ENCODE measurements at places on chromosomes 7 and 10.
A peak's percentile ranks its signal among the peaks of the same experiment; 100 is the strongest.

DNA sequence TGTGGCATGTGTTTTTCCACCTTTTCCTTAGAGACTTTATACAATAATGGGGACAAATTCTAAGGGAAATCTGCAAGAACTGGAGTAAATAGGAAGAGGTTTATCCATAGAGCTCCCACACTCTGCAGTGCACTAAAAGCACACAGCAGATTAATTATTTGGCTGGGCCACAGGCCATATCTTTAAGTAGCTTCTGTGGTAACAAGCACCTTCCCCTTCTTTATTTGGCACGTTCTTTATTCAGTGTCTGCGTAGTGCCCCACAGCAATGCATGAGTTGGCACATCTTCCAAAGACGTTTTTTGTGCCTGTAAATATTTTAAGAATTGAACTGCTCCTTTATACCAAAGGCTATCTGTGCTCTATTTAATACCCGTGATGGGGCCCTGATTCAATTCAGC is 104.9 kb upstream of the MBL2 start:
- DNase-seq = no peak

GRCh38 chr7:22051886-22052673 is 106.4 kb upstream of the CDCA7L start:
- DNase-seq = no peak

- no peak for DNase-seq
Measured at GRCh38 chr7:133763076-133763640, 364.0 kb upstream of the LRGUK start.

DNA sequence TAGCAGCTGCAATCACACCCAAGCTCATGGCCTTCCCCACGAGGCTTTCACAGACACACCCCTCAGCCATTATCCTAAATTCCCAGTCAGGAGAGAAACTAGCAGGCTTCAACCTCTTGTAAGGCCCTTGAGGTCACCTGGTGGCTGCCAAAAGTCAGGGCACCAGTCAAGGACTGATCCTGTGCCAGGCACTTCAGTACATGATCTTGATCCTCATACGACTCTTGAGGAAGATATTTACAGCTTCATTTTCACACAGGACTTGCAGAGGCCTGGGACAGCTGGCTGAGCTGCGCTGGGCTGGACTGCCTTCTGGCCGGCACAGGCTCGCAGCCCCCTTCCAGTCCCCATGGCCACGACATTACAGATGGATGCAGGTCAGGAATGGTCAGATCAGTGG is 8.8 kb downstream of the PDAP1 start:
- no peak for DNase-seq

- DNase-seq = no peak
Measured at GRCh38 chr7:66296557-66296956, 91.4 kb downstream of the TPST1 start.

- DNase-seq = no peak
Measured at GRCh38 chr10:110416776-110417711, 80.7 kb upstream of the DUSP5 start.

- peak; percentile 92 for DNase-seq
Measured at GRCh38 chr10:124461642-124462347, at the start of gene LHPP. LHPP (plus strand) TSS chr10:124461823; CDS start chr10:124461863, 40 bp downstream.

- no peak for DNase-seq
Measured at GRCh38 chr7:149690688-149691446, 82.5 kb downstream of the ZNF467 start.

DNA sequence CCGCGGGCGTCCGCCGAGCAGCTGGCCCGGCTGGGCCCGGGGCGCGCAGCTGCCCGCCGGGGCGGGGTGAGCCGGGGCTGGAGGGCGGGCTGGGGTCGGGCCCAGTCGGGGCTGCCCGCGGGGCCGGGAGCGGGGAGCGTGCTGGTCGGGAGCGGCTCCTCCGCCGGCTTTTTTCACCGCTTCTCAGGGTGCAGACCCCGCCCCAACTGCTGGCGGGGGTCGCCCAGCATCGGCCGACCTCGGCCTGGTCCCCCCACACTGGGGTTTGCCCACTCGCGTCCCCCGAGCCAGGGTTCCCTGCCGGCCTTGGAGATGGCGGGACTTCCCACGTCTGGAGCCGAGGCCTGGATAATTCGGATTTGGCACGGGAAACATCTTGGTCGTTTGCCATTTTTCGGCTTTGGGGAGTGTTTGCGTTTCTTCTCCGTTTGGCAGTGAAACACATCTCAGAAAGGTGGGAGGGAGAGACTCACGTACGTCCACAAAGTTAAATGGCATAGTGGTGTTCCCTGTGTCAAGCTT is 432 bp downstream of the TMEM248 start:
- DNase-seq = peak; percentile 78

GRCh38 chr10:129310881-129311280 is 156.2 kb upstream of the MGMT start:
- DNase-seq = no peak

- DNase-seq = no peak
Measured at GRCh38 chr7:19102884-19103283, 14.6 kb downstream of the TWIST1 start.

DNA sequence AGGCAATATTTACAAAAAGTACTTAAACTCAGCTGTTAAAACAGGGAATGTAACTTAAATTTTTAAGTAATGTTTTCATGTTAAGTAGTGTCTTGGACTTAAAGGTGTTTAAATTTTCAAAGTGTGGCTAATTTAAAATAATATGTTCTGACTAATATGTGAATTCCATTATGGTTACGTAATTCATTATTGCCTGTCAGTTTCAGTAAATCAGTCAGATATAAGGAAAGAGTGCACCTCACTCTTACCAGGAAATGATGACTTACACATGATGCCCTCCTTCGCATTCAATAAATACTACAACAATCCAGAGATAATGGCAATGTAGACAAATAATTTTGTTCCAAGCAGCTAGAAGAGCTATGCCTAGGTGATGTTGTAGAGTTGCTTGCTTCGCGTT is 69.0 kb upstream of the WNT16 start:
- DNase-seq = no peak

DNA sequence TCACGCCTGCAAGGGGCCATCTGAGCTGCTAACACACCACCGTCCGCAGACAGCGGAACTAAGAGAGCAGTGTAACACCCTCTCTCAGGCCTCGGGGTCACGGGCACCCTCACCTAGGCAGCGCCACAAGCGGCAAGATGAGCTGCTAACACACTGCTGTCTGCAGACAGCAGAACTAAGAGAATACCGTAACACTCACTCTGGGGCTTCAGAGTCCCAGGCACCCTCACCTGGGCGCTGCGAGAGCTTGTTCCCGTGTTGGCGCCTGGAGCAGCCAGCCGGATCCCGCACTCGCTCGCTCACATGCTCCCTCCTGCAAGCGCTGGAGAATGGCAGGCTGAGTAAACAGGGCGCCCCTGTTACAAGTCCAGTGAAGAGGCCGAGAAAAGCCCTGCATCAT is 160.2 kb downstream of the SRPK2 start:
- DNase-seq = no peak

GRCh38 chr10:114723991-114724715 is 66.1 kb upstream of the ABLIM1 start:
- no peak for DNase-seq

DNA sequence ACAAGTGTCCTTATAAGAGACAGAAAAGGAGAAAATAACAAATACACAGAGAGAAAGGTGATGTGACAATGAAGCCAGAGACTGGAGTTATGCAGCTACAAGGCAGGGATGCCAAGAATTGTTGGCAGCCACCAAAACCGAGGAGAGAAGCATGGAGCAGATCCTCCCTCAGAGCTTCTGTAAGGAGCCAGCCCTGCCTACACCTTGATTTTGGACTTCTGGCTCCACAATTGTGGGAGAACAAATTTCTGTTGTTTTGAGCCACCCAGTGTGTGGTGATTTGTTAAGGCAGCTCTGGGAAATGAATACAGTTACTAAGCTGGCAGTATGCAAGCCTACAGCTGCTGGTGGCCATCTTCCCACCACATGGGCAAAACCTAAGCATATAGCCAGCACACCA is 163.6 kb downstream of the GRM8 start:
- no peak for DNase-seq

- peak; percentile 84 for DNase-seq
Measured at GRCh38 chr7:5428478-5429252, 5.0 kb upstream of the TNRC18 start.

DNA sequence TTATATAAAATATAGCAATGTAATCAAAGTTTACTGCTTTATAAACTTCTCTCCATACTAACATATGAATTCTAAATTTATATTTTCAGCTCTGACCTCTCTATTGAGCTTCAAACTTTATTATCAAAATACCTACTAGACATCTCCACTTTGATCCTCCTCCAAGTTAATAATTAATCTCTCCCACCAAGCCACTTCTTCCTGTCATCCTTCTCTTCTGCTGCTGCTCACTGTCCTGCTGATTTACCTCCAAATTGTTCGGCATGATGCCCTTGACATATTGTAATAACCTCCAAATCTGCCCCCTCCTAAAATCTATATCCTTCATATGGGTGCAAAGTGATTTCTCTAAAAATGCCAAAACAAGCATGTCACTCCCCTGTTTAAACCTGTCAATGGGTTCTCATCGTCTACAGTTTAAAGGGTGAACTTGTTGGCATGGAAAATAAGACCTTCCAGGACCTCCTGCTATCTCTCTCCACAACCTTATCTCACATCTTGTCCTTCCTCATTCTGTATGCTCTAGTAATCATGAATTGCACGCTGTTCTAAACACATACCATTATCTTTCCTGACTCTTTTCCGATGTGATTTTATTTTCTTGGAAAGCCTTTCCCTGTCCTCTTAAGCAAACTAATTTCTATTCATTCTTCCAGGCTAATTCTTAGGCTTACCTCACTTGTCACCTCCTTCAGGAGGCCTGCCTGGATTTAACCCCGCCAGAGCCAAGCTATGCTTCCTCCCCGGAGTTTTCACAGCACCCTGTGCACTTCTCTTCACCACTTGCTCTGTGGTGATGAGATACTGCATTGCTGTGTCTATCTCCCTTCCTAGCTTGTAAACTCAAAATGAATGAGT is 52.1 kb upstream of the STK17A start:
- no peak for DNase-seq

DNA sequence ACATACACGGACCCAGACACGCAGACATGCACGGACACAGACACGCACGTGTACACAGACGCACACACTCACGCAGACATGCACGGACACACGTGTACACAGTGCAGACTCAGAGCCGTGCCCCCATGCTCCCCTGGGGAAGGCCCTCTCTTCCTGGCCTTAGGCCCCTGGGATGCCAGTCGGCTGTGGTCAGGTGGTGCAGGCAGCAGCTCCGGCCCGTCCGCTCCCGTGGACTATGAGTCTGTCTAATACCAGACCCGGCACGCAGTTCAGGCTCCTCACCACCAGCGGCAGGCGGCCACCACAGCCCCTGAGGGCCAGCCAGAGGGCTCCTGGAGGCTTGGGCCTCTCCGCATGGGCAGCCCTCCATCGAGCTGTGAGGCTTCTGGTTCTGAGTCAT is 52.0 kb upstream of the NKX6-2 start:
- DNase-seq = peak; percentile 23

- no peak for DNase-seq
Measured at GRCh38 chr10:72267819-72268399, 5.8 kb upstream of the DDIT4 start.

DNA sequence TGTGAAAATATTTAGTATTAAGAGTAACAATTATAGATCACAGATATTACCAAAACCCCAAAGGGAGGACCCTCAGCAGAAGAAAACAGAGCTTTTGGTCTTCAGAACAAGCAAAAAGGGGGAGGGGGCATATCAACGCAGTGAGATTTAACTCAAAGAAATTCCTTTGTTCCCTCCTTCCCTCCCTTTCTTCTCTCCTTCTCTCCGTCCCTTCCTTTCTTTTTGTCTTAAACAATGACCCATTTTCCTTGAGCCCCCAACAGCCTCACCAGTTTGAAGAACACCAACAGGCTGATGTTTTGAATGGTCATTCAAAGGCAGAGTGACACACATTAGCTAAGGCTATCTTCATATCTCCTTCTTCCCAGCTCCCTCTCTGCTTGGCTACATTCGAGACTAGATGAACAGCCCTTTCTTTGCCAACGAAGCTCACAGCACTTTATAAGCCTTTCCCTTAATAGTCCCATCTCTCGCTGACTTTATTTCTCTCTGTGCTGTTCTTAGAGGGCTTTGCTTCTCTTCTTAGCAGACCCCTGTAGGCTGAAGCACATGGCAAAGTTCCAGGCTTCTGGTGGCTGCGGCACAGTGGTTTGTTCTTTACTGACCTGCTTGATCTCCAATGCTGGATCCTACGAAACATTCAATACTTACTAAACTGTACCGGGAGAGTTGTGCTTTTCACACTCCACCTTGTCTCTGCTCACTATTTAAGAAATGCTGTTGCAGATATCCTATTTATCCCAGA is 75.6 kb upstream of the KCNIP2 start:
- DNase-seq = no peak

DNA sequence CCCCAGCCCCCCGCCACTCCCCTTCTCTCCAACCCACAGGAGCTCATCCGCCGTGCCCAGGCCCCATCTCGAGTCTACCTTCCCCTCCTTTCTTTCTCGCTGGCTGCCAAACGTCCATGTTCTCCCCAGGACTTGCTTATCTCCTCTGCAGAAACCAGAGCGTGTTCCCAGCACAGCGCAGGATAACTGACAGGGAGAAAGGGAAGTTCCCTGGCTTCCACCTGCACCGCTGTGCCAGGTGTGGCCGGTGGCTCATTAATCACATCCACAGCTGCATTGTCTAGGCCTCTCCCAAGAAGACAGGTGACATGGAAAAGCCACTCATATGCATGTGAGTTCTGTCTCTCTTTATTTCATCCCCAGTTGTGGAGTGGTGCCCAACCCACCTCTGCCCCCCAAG is 113.2 kb downstream of the ITIH5 start:
- no peak for DNase-seq

DNA sequence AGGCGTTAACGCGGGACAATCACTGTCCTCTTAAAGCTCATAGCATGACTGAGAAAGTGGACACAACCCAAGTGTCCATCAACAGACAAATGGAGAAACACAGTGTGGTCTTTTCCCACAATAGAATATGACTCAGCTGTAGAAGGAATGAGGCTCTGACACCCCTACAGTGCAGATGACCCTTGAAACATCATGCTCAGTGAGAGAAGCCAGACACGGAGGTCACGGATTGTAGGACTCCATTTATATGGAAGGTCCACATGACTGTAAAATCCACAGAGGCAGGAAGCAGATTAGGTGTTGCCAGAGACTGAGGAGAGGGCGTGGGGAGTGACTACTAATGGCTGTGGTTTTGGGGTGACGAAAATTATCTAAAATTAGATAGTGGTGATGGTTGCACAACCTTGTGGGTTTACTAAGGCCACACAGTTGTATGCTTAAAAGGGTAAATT is 6.1 kb upstream of the NCAPG2 start:
- no peak for DNase-seq

GRCh38 chr10:21737106-21737505 is 203.1 kb downstream of the MLLT10 start:
- DNase-seq = no peak

DNA sequence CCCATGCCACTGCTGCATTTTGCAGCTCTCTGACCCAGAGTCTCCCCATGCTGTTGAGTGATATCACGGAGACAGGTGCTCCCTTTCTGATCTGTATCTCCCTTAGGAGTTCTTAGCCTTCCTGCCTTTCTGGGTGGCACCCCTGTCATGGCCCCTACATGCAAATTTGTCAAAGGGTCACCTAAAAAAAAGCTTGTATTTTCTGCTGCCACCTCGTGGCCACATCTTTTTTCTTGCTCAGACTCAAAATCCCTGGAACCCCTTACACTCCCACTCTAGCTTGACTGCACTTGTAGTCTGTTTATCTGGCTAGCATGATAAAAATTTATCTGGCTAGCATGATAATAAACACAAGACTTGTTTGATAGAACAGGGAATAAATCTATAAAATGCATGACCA is 809.1 kb downstream of the SORCS1 start:
- DNase-seq = no peak
